ENCODE measurements at places on chromosomes 7 and 10. TPM values are rescaled to one million over a fixed set of nuclear protein-coding genes. Genes with fewer than 3 reads are reported as not detected.

GRCh38 chr10:122344741-122345258 is 29.7 kb upstream of the PLEKHA1 start:
- no peak overlapping the region for H3K4me3 ChIP-seq
- H3K4me1 ChIP-seq = peaks cover 27% of the 10 kb centered on the region
- no peak for DNase-seq
- no peaks in the 10 kb centered on the region for H3K36me3 ChIP-seq

GRCh38 chr10:22308390-22308789 is 7.8 kb upstream of the COMMD3 start:
- no peak overlapping the region for H3K27ac ChIP-seq
- no peak overlapping the region for H3K4me3 ChIP-seq

GRCh38 chr7:11858622-11859302 is 26.8 kb upstream of the THSD7A start:
- H3K4me3 ChIP-seq = no peak overlapping the region
- H3K27me3 ChIP-seq = no peaks in the 10 kb centered on the region
- no peak for DNase-seq
- H3K27ac ChIP-seq = no peak overlapping the region
- H3K4me1 ChIP-seq = no peaks in the 10 kb centered on the region
- no peaks in the 10 kb centered on the region for H3K36me3 ChIP-seq

GRCh38 chr10:86850481-86850880 is 94.1 kb downstream of the BMPR1A start:
- no peak overlapping the region for H3K4me3 ChIP-seq
- no peaks in the 10 kb centered on the region for H3K4me1 ChIP-seq
- H3K27me3 ChIP-seq = no peaks in the 10 kb centered on the region

- no peaks in the 10 kb centered on the region for H3K36me3 ChIP-seq
- no peak for DNase-seq
- peaks cover 3% of the 10 kb centered on the region for H3K4me1 ChIP-seq
- no peaks in the 10 kb centered on the region for H3K27me3 ChIP-seq
These were observed 217.2 kb downstream of the RELN start for GRCh38 chr7:103772171-103772773.

GRCh38 chr7:104207348-104207730 is 474 bp downstream of the ORC5 start:
- peak; percentile 9 for DNase-seq
- no peaks in the 10 kb centered on the region for H3K4me1 ChIP-seq
- H3K36me3 ChIP-seq = no peaks in the 10 kb centered on the region
- H3K27me3 ChIP-seq = no peaks in the 10 kb centered on the region

GRCh38 chr7:125118444-125118843 is 188.8 kb upstream of the POT1 start:
- no peak overlapping the region for H3K4me3 ChIP-seq
- H3K27ac ChIP-seq = no peak overlapping the region
- H3K36me3 ChIP-seq = no peaks in the 10 kb centered on the region
- no peaks in the 10 kb centered on the region for H3K4me1 ChIP-seq

DNA sequence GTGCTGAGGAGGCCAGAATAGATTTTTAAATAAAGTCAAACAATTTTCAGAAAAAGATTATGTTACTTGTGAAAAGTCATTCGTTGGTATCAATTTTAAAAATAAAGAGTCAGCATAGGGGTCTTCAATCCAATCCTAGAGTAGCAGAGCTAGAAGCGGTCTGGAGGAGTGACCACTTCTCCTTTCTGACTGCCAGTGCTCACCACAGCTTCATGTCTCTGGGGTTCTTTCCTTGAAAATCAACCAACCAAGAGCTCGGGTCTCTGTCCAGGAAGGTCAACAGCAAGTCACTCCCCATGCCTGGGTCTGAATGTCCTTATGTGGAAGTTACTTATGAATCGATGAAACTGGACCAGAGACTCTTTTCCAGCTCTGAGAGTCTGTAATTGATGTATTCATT is 14.3 kb downstream of the PTPRN2 start:
- H3K4me3 ChIP-seq = no peak overlapping the region
- no peak for DNase-seq
- H3K4me1 ChIP-seq = no peaks in the 10 kb centered on the region

DNA sequence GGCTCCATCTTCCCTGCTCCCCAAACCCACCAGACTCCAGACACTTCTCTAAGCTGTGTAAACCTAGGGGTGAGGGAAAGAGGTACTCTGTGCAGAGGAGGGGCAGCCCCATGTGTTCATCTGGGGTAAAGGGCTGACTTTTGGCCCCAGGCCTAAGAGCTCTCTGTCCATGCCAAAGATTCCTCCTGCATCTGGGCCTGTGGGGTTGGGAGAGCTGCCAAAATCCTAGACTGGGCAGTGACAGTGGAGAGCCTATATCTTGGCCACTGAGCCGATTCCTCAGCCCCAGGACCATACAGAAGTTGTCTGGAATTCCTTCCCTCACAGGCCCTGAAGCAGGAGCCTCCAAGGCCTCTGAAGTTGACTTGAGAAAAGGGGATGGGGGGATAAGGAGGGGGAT is 25.3 kb upstream of the LEP start:
- no peaks in the 10 kb centered on the region for H3K36me3 ChIP-seq
- no peak overlapping the region for H3K27ac ChIP-seq
- peaks cover 27% of the 10 kb centered on the region for H3K4me1 ChIP-seq
- H3K27me3 ChIP-seq = peaks cover 12% of the 10 kb centered on the region
- no peak for DNase-seq
- H3K4me3 ChIP-seq = no peak overlapping the region

GRCh38 chr7:114789161-114789560 is 132.7 kb upstream of the MDFIC start:
- H3K4me1 ChIP-seq = no peaks in the 10 kb centered on the region
- no peak for DNase-seq
- no peaks in the 10 kb centered on the region for H3K27me3 ChIP-seq
- H3K36me3 ChIP-seq = no peaks in the 10 kb centered on the region

DNA sequence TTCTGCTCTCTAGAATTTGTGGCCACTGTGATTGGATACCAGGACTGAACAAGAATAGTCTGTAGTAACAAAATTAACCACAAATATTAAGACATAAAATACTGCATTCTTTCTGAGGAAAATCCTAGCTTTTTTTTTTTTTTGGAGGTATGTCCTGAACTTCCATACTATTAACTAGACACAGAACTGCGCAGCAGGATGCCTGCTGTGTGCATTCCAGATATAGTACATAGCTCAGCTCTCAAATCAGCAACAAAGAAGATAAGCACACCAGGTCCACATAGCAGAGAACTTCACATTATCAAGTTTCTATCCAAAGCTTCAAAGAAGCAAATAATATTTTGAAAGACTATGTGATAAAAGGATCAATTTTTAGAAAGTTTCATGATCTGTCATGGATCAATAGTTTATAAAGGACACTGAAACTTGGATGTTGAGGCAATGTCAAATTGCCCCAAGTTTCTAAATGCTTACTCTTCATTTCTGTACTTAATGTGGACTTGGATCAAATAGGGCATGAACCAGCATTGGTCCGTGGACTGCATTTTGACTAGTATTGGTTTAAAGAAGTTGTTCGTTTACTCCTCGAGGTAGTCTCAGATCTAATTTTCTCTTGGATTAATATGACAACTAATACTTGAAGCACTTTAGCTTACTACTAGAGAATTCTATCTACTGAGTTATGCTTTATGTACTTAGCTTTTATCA is 15.4 kb downstream of the NAMPT start:
- no peak for DNase-seq
- H3K36me3 ChIP-seq = peaks cover 22% of the 10 kb centered on the region
- no peaks in the 10 kb centered on the region for H3K4me1 ChIP-seq
- no peaks in the 10 kb centered on the region for H3K27me3 ChIP-seq

- no peak overlapping the region for H3K4me3 ChIP-seq
- no peaks in the 10 kb centered on the region for H3K27me3 ChIP-seq
- peaks cover 2% of the 10 kb centered on the region for H3K4me1 ChIP-seq
- DNase-seq = no peak
- no peak overlapping the region for H3K27ac ChIP-seq
- no peaks in the 10 kb centered on the region for H3K36me3 ChIP-seq
These were observed 76.1 kb downstream of the CYP26A1 start for GRCh38 chr10:93149761-93150160.

- no peak overlapping the region for H3K4me3 ChIP-seq
- no peaks in the 10 kb centered on the region for H3K27me3 ChIP-seq
- no peak overlapping the region for H3K27ac ChIP-seq
- H3K4me1 ChIP-seq = peaks cover 11% of the 10 kb centered on the region
These were observed 8.0 kb downstream of the SEPHS1 start for GRCh38 chr10:13340068-13340467.

- DNase-seq = no peak
- H3K4me1 ChIP-seq = no peaks in the 10 kb centered on the region
- no peaks in the 10 kb centered on the region for H3K27me3 ChIP-seq
- H3K27ac ChIP-seq = no peak overlapping the region
- H3K4me3 ChIP-seq = no peak overlapping the region
These were observed 223.6 kb downstream of the TNS3 start for GRCh38 chr7:47358357-47358756.

- no peaks in the 10 kb centered on the region for H3K4me1 ChIP-seq
- no peak overlapping the region for H3K4me3 ChIP-seq
- no peak overlapping the region for H3K27ac ChIP-seq
- H3K27me3 ChIP-seq = no peaks in the 10 kb centered on the region
These were observed 228.2 kb downstream of the CHRM2 start for GRCh38 chr7:137096607-137097006.

DNA sequence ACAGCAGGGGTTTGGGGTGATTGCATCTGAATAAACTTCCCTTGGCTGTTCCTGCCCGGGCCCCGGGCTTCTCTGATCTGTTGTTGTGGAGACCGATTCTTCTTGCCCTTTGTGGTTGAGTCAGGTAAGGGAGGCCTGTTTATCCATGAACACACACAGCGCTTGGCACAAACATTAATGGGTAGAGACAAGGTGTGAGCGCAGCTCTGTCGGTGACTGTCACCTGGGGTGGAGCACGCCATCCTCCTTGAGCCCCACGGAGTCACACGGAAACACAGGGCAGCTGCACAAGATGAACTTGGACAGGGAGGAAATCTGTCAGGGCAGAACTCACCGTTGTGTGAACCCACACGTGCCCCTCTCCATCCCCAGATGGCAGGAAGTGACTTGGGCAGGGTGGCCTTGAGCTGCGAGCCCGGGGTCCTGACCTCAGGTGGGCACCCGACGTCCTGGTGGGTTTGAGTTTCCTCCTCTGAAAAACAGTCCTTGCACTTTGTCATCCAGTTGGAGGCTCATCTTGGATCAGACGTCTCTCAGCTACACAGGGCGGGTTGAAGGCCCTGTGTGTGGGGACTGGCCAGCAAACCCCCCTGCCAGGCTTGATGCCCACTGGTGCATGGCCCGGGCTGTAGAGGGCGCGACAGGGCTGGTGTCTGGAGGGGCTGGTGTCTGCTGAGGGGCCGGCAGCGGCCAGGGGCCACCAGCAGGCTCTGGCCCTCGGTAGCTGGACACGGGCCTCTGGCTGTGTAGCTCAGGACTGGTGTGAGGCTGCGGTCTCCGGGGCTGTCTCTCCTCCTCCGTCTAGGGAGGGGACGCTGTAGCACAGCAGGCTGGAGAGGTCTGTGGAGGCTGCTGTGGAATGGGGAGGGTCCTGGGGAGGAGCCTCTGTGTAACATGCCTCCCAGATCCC is 24.2 kb upstream of the SHH start:
- H3K4me3 ChIP-seq = no peak overlapping the region
- no peak overlapping the region for H3K27ac ChIP-seq
- no peaks in the 10 kb centered on the region for H3K36me3 ChIP-seq
- peaks cover 7% of the 10 kb centered on the region for H3K4me1 ChIP-seq
- no peak for DNase-seq
- no peaks in the 10 kb centered on the region for H3K27me3 ChIP-seq

GRCh38 chr10:17766731-17767130 is 14.7 kb downstream of the TMEM236 start:
- no peak overlapping the region for H3K4me3 ChIP-seq
- no peaks in the 10 kb centered on the region for H3K4me1 ChIP-seq
- H3K27me3 ChIP-seq = peaks cover 5% of the 10 kb centered on the region

GRCh38 chr7:110569486-110570205 is 521.3 kb upstream of the LRRN3 start:
- H3K27me3 ChIP-seq = no peaks in the 10 kb centered on the region
- no peak overlapping the region for H3K4me3 ChIP-seq
- H3K27ac ChIP-seq = no peak overlapping the region
- H3K36me3 ChIP-seq = no peaks in the 10 kb centered on the region
- H3K4me1 ChIP-seq = no peaks in the 10 kb centered on the region

LLCFC1 gene
- total RNA-seq = not detected

NPFFR1 gene
- total RNA-seq = not detected

LRRN3 gene
- total RNA-seq = 2.4 TPM

OR2A7 gene
- 0.15 TPM for total RNA-seq

SUFU gene
- total RNA-seq = 14.7 TPM

NKX1-2 gene
- total RNA-seq = not detected

LAMB4 gene
- not detected for total RNA-seq

Data from neural progenitor cell (in vitro differentiated cells).